ENCODE measurements at places on chromosomes 3 and 15.

DNA sequence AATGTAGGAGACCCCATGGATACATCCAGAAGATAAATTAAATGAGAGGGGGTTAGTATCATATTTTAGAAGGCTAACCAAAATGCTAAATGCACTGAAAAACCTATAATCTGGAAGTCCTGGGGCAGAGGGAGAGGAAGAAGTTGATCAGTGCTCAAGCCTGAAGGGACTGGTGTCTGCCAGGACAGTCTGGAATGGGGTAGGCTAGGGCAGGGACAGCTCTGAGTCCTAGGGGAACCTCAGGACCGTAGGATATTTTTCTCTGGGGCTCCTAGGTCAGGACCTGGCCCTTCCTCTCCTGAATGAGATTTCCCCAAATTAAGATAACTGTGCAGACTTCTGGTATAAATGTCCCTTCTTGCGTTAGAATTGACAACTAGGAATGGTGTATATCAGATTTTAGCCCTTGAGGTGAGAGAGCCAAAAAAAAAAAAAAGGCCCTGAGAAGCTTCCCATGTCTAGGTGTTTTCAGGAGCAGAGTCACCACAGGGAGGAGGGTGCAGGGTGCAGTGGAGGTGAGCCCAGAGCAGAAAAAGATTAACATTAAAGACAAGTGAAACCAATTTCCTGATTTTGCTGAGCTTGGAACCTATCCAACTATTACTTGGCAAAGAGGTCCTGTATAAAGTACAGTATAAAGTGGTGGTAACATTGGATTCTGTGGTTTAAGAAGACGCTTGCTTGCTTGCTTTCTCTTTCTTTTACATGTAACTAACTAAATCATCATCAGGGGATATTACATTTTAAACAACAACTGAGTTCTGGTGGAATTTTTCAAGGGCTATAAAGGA lies 63.5 kb downstream of the HACD2 start:
- DNase-seq = no peak

DNA sequence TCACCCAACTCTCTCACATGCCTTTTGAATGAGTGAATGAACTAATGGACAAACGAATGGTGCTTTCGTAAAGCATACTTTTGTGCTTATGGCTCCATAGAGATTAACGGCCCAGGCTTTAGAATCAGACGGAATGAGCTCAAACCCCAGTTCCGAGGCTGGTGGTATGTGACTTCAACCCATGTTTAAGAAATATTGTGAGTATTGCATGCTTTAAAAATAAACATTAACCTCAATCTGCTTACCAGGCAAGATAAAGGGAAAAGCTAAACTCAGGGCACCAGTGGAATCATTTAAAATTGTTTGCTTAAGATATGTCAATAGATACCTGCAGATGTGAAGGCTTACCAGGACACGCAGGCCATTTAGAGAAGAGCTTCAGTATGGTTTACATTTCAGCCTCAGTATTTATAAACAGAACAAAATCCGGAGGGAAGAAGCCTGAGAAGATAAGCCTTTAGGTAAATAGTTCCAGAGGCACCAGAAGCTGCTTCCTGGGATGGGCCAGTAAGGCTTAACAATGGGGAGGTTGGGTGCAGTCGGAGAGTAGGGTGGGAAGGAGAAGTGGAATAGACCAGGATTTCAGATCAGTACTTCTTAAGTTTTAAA lies 186.4 kb downstream of the ADAMTS9 start:
- no peak for DNase-seq

GRCh38 chr3:58492494-58492905 lies 604 bp downstream of the KCTD6 start:
- DNase-seq = peak; percentile 41

- no peak for DNase-seq
Measured at GRCh38 chr15:93612953-93613352, 523.9 kb upstream of the RGMA start.

GRCh38 chr3:105502333-105502732 lies 135.6 kb downstream of the ALCAM start:
- no peak for DNase-seq

GRCh38 chr15:78938658-78939488 lies 6.0 kb downstream of the CTSH start:
- DNase-seq = no peak

GRCh38 chr3:124530916-124531315 lies 199.3 kb upstream of the UMPS start:
- DNase-seq = no peak

- no peak for DNase-seq
Measured at GRCh38 chr15:89769366-89769765, 6.8 kb upstream of the MESP2 start.

DNA sequence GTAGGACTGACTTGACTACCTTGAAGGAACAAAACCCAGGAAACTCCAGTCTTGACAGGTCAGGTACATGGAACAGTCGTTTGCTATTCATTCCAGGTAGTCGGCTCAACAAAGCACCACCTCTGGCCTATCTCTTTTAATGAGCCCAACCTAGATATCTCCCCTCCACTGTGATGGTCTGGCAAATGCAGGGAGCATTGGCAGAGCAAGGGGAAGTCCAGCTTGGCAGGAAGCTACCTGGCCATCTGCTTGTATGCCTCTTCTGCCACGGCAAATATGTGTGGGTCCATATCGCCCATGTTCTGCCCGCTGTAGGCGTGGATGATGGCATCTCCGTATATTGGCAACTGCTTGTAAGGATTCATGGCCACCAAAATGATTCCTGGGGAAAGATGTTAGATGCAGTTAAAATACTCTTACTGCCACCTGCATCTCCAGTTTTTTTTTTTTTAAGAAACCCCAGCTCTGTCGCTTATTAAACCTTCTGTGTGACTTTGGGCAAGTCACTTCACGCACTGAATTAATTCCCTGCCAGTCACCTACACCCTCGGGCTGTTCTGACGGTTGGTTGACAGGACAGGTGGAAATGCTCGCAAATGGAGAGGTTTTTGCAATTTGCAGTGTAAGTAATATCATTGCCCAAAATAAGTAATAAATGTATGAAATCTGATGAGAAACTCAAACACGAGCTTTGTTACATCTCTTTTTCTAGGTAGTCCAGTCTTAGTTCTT lies 16.8 kb downstream of the MYO5C start:
- no peak for DNase-seq

DNA sequence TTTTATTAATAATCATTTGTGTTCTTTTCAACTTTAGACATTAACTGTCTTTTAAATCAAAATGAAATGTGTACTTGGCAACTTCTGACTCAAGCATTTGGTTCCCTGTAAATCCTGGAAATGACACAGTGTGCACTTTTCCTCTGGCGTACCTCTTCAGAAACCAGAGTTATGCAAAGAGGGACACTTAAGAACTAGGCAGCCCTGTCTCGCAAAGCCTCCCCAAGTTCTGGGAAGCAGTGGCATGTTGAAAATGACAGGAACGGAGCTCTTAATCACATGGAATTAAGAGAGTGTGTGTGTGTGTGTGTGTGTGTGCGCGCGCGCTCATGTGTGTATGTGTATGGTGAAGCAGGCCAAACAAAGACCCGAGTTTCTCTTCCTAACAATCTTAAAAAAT lies 707.4 kb downstream of the MECOM start:
- DNase-seq = no peak

DNA sequence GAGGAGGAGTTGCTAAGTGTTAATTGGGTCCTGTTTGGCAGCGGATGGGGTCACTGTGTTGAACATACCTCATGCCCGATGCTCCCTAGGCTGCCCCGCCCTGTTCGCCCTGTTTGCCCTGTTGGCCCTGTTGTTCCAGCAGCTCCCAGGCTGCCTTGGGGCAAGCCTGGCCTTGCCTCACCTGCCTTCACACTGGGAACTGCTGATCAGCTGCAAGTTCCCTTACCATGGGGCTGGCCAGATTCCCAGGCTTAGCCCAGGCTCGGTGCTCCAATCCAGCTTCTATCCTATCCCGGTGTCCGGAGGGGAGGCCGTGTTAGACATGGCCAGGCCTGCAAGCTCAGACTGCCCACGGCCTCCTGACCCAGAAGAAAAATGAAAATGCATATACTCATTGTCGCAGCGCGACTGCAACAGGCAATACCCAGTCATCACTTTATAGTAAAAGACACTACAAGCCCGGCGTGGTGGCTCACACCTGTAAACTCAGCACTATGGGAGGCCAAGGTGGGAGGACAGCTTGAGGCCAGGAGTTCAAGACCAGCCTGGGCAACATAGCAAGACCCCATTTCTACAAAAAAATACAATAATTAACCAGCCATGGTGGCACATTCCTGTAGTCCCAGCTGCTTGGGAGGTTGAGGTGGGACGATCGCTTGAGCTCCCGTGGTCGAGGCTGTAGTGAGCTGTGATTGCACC lies 42.9 kb upstream of the ZNF710 start:
- DNase-seq = no peak

GRCh38 chr3:43343815-43344214 lies 57.5 kb downstream of the SNRK start:
- DNase-seq = no peak

- DNase-seq = no peak
Measured at GRCh38 chr3:164460851-164461250, 617.4 kb downstream of the SI start.

DNA sequence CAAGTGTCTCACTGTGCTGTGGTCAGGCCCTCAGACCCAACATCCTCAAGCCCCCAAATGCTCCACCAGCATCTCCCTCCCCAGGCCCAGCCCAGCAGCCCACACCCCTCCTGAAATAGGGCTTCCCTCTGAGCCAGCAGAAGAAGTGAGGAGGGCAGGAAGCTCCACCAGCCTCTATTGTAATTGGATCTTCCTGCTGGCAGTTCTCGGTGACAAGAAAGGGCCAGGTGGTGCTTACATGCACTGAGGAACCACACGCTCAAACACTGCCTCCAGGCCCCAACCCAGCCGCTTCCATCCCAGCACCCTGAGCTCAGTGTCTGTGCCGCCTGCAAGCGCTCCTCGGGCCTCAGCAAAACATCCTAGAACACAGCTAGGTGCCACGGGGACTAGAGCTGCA lies 96.7 kb downstream of the ATP10A start:
- no peak for DNase-seq

DNA sequence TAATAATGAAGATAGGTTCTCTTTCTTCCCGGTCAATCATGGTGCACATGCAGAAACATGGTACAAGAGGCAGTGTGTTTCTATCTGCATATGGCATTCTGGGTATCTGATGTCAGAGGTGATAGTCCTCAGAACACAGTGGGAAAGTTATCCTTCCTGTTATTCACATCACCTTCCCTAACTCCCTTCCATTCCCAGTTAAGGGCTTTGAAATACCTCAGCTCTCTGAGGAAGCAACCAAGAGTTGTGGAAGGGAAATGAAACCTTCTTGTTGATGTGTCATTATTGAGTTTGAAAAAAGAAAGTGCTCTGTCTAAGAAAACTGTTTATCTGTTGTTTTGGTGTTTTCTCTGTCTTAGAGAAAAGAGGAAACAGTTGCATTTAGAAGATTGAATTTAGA lies 21.9 kb upstream of the P2RY13 start:
- no peak for DNase-seq

DNA sequence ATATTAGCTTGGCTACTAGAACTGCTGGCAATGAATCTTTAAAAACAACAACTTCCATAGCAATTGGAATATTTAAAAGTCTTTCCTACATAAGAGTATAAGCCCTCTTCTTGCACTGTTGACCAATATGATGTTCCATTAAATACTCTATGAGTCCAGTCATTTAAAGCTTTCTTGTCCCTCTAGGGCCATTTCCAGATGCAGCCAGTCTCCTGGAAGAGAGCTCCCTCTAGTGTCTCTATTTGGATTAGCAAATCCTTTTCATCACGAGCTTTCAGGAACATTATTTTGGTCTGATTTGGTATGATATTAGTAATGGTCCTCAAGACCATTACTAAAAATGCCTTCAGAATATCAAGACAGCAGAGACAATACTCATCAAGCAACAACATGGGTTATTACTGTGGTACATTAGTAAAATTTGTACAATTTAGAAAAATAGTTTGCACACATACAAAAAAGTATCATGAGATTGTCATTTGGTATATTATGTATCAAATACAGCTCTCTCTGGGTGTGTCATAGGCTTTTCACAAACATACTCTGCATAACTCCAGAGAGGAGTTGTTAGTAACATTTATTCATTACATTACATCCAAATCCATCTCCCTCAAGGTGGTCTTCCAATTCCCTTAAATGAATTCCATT lies 101.3 kb downstream of the DPH6 start:
- DNase-seq = no peak

- DNase-seq = peak; percentile 2
Measured at GRCh38 chr15:71532994-71533393, 277.4 kb upstream of the NR2E3 start.

GRCh38 chr3:149941946-149942345 lies 28.7 kb downstream of the PFN2 start:
- DNase-seq = no peak

GRCh38 chr15:78739996-78740903 lies 71.0 kb downstream of the ADAMTS7 start:
- DNase-seq = peak; percentile 81

- peak; percentile 96 for DNase-seq
Measured at GRCh38 chr15:75367913-75368688, at the start of gene MAN2C1. Gene MAN2C1 (minus strand): TSS chr15:75368607. CDS start chr15:75368583, 24 bp downstream.

DNA sequence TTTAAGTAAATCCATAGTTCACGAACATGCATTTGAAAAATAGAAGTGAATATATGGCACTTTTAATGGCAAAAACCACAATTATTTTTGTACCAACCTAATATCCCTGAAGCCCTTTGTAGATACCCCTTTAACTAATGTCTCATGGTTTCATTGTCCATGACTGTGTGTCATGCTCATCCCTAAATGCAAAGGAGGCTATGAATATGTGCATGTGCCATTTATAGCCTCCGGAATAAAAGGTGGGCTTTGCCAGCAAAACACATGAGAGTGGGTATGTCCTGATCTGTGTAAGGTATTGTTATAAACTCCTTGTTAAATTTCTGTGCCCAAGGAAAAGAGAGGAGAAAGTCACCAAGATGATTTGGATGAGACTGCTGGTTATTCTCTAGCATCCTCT lies 20.5 kb upstream of the SOX14 start:
- no peak for DNase-seq

DNA sequence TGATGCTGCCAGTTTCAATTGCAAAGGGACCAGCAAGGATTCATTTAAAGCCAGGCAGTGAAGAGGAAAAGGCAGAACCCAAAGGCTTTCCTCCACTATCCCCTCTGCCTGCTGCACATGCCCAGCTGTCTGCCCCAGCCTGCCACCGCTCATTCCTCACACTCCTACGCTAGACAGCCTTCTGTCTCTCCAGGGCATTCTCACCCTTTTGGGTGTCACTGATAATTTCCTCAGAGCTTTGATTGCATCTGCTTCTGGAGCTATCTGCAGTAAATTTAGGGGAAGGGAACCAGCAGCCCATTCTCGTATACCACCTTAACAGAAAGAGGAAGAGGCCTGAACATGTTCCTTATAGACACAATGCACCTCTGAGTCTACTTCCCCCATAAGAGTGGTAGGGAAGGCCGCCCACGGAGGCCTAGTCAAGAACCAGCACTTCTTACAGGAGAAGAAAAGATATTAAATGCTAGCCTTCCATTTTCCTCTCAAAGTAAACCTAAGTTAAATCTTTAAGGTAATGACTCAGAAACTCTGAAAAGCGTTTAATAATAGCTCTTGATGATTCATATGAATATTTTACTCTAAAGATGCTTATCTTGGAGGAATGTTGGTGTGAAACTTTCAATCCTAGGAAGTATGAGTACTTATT lies 20.9 kb downstream of the NUDT16 start:
- DNase-seq = no peak

All from activated T-cell treated with anti-CD3 and anti-CD28 coated beads, Interleukin-2, amount 50 U/mL, for 72 hours (primary cell).